ENCODE measurements at places on chromosomes 1 and 21.

DNA sequence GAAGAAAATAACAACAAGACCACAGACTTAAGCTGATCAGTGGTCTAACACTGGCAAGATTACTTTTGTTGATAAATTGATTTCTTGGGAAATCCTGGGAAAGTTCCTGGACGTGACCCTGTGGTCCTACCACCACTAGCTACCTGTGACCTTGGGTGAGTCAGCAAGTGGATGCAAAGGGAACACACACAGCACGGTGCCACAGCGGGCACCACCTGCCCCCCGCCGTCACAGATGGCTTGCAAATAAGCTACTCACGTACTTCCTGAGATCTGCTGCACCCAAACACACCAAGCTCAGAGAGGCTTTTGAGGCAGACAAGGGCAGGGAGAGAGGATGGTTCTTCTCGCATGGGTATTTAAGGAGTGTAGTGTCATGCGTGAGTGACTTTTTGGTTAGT, 12.7 kb downstream of the CFAP298 start:
- DNase-seq = no peak

- no peak for DNase-seq
Measured at GRCh38 chr1:47328992-47329391, 4.6 kb upstream of the CMPK1 start.

- no peak for DNase-seq
Measured at GRCh38 chr1:246856371-246856770, 75.4 kb downstream of the AHCTF1 start.

GRCh38 chr1:47751193-47751592, 246.0 kb downstream of the TRABD2B start:
- DNase-seq = no peak

GRCh38 chr1:150764617-150765101, 919 bp downstream of the CTSS start:
- no peak for DNase-seq

DNA sequence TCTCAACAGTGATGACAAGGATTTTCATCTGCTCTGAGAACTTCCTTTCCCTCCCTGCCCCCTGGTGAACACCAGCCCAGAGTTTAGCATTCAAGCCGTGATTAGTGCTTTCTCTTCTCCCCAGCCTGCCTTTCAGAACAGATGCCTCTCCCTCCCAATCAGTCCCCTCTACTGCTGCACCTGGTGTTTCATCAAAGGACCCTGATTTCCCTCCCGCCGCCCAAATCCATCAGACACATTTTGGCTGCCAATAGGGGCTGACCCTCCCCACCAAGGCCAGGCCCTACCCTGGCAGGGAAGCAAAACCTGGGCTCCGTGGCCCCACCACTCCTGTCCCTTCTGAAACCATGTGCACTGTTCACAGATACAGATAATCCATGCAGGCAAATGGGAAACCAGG, 34.0 kb upstream of the KLHDC7A start:
- DNase-seq = no peak

DNA sequence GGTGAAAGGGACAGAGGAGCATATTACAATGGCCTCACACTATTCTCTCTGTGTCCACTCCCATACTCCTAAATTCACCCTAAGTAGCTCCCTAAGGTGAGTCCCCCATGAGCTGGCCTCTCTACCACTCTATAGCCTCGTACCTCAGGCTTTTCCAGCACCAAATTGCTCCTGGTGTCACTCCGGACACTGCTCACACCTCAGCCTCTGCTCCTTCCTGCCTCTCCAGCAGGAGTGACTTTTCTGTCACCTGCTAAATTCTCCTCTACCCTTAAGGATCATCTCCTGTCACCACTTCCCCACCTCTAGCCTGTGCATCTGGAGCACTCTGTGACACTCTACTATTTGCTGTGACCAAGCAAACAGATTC, 65.8 kb upstream of the CAMK1G start:
- DNase-seq = no peak

GRCh38 chr21:44989537-44989886, 49.7 kb downstream of the SLX9 start:
- no peak for DNase-seq

DNA sequence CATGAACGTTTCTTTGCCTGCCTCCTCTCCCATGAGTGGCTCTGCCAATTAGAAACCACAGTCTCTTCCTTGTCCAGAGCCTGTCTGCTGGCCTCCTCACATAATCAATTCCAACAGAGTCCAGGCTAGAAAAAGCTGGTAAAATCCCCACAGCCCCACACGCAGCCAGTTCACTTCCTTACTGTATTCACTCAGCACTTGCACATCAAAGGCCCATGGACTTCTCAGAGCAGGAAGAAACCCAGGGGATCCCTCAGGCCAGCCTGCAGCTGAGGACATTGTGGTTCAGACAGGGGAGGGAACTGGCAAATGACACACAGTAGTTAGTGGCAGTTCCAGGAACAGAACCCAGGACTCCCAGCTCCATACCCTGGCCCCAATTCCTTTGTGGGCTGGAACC, 171.6 kb upstream of the EDN2 start:
- DNase-seq = no peak

- no peak for DNase-seq
Measured at GRCh38 chr1:65247419-65248359, 61.7 kb upstream of the DNAJC6 start.

GRCh38 chr1:51555866-51556619, 37.0 kb upstream of the EPS15 start:
- DNase-seq = no peak

DNA sequence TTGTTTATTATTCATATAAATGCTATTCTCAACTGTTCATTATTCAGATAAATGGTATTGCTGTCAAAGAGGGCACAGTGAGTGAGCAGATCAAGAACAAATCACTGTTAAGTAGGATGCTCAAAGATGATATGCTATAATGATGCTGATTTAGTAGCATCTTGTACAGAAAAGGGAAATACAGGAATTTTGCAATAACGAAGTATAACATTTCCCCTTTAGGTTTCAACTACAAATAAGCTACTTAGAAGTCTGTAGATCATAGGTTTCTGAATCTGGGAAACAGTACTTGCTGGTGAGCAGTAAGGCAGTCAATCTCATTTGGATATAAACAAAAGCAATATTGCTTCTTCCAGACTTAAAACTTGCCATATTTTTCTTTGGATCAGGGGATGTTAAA, 27.3 kb upstream of the RCOR3 start:
- no peak for DNase-seq

GRCh38 chr1:956636-957035, 2.4 kb downstream of the NOC2L start:
- no peak for DNase-seq

GRCh38 chr21:16040601-16041000, 310.8 kb downstream of the USP25 start:
- no peak for DNase-seq

DNA sequence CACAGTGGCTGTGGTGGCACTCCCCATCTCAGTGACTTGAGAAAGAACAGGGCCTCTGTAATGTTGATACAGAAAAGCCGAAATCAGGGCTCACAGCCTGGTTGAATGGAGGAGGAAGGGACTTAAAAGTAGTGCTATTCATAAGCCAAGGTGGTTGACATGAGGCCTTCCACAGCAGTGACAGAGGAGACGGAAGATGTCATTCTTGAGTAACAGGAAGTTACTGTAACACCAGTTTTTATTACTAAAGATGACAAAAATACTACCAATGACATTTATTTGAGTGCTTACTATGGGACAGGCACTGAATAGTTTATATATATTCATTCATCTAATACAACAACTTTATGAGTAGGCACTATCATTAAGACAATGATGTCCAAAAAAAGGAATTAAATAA, 52.8 kb upstream of the GNG12 start:
- no peak for DNase-seq

DNA sequence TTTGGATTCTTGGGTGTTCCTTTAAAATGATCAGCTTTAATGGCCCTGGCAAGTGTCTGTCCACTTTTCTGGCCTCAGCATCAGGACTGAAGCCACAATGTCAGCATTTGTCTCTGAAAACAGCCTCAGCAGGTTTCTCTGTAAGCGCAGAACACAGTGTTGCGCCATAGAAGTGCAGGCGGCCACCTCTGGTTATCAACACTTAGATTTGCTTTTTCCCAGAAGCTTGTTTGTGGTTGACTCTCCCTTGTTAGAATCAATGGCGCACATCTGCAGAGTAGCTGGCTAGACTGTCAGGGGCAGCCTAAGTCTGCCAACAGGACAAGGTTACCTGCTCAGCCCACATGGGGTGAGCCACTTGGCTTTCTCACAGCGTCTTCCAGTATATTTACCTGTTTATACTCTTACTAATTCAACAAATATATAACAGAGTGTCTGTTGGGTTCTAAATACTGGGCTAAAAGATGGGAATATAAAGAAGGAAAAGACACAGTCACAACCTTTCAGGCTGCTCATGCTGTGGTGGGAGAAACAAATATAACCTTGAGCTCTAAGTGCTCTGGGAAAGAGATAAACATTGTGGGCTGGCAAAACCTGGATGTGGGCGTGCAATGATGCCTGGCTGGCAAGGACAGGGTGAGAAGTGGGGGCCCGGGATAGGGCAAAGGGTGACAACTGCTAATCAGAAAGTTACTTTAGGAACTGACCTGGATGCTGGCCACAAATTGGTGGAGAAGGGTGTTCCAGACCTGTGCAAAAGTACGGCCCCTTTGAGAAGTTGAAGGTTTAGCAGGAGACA, 149.3 kb upstream of the KIAA0040 start:
- DNase-seq = no peak

DNA sequence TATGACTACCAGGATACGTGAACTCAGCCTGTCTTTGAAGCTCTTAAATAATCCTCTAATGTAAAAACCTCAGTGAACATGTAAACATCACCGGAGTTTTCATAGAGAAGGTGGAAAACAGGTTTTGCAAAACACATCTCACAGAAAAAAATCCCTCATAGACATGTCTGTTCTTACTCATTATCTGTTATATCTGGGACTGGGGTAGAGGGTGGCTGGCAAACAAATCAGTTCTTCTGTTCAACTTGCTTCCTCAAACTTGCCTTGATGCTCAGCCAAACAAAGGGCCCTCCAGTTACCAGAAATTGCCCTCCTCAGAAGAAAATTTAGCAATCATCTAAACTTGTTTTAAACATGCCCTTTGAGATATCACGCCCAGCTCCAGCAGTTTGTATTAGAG, 66.1 kb upstream of the CXADR start:
- no peak for DNase-seq

GRCh38 chr21:39079617-39080016, 103.6 kb downstream of the PSMG1 start:
- no peak for DNase-seq

GRCh38 chr1:167629681-167630567, at the start of gene RCSD1:
Gene RCSD1, plus strand, starts transcription at chr1:167630232. Its CDS starts 192 bp downstream, at chr1:167630424.
- peak; percentile 71 for DNase-seq

GRCh38 chr1:50841791-50842387, 118.2 kb downstream of the FAF1 start:
- DNase-seq = no peak

GRCh38 chr1:32350785-32351398, 11.4 kb downstream of the FAM229A start:
- DNase-seq = peak; percentile 63

DNA sequence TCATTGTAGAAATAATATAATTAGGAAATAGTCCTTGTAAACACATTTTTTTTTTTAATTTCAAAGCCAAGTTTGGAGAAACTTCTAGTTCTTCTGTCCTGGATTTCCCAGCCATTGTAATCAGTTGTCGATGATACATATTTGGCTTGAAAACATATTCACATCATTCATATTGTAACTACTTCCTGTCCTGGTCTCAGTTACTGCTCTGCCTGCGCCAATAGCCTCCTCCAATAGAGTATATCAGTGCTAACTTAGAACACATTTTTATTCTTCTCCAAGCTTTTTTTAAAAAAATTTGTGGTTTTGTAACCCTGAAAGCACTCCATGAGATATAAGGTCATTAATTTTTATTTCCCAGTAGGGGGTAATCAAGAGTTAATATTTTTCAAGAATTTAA, 46.1 kb upstream of the FMO2 start:
- DNase-seq = no peak

- no peak for DNase-seq
Measured at GRCh38 chr1:67420835-67421492, 9.2 kb downstream of the SERBP1 start.

DNA sequence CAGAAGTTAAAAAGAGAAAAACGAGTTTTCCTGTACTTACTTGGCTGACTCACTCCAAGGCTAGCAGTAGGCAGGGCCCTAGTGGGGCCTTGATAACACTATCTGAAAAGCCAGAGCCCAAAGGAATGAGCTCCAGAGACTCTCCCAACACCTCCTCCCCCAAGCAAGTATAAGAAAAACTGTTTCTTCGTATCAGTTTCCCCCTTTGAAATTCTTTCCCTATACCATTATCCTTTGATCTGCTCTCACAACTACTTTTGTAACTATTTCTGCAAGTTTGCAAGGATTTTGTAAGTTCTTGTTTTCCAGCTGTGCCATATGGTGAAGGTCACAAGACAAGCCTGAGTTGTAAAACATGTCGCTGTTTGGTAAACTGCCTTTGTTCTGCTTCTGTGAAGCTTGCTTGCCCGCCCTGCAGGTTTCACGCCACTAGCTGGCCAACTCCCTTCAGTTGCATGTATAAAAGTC, 36.5 kb upstream of the KCNJ15 start:
- no peak for DNase-seq

- DNase-seq = no peak
Measured at GRCh38 chr1:57164584-57164983, 198.8 kb upstream of the C8B start.

- no peak for DNase-seq
Measured at GRCh38 chr1:188137221-188137620, 1308.5 kb downstream of the PLA2G4A start.

DNA sequence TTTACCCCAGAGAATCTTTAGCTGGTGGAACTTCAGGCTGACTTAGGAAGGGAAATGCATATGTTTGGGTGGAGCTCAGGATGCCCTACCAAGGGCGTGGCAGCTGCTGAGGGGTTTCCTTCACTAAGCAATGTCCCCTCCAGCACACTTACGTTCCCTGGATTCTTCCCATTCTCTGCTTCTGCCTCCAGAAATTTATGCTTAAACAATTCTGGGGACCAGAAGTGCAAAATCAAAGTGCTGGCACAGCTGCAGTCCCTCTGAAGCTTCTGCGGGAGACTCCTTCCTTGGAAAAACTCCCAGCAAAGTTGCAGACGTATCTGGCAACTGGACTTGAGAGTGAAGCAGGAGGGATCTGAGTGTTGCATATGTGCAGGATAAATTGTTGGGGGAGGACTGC, 402.8 kb downstream of the PCP4 start:
- DNase-seq = no peak

- no peak for DNase-seq
Measured at GRCh38 chr1:247370786-247371732, 39.4 kb upstream of the ZNF496 start.
